ENCODE measurements at places on chromosomes 13 and 19.

- DNase-seq: no peak
These were observed 267.8 kb downstream of the KCNRG start for GRCh38 chr13:50283017-50283416.

DNA sequence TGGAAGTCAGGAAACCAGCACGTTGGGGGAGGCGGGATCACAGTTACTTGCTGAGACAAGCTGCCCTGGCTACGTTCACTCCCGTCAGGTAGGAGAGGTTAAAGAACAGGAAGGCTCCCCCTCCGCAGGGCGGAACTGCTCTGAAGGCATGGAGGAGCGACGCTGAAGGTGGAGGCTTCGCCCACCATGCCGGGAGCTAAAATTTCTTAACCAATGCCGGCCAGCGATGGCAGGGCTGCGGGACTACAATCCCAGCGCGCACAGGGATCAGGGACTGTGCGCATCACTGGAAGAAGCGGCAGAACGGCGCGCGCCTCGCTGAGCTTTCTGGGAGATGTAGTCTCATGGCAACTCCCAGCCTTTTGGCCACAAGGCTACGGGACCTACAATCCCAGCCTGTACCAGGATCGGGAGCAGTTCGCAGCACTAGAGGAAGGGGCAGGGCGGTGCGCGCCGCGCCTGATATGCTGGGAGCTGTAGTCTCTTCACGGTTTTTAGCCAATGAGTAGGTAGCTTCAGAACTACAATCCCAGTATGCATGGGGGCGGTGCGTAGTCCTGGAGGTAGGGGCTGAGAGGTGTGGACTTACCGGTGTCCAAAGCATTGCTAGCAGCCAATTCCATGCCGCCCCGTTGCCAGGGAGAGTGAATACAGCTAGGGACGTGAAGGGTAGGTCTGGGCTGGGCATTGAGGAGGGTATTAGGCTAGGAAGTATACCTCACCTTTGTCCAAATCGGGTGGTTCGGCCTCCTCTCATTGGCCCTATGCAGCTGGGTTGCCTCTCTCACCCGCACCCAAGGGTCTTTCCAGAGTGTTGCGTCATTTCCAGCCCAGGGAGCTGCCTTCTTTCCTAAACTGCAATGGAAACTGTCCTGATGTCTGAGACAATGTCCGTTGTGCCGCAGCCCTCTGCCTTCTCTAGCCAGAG lies 12.8 kb upstream of the ZNF682 start:
- DNase-seq: peak; percentile 81

DNA sequence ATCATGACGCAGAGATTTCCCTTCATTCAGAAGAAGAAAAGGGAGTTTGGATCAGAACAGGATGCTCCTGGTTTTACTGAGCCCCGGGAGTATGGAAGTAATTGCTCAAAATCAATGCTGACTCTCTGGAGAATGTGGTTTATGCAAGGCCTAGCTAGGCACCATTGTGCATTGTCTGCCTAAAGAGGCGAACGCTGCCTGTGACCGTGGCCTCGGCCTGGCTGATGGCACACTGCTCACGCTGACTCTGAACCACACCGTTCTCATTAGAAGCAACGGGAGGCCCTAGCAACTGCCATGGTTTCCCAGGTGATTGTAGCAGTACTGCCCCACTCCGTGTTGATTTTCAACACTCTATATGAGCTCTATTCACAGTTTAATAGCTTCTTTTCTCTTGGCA lies 41.7 kb upstream of the UBL3 start:
- no peak for DNase-seq

DNA sequence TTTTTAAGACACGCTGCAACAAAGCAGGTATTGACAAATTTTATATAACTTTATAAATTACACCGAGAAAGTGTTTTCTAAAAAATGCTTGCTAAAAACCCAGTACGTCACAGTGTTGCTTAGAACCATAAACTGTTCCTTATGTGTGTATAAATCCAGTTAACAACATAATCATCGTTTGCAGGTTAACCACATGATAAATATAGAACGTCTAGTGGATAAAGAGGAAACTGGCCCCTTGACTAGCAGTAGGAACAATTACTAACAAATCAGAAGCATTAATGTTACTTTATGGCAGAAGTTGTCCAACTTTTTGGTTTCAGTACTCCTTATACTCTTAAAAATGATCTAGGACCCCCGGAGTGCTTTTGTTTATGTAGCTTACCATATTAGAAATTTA lies 1.2 kb downstream of the BRCA2 start:
- DNase-seq: no peak

GRCh38 chr19:51422053-51422448 lies 4.6 kb upstream of the SIGLEC10 start:
- DNase-seq: peak; percentile 98

GRCh38 chr13:99431927-99432608 lies 69.2 kb upstream of the TM9SF2 start:
- DNase-seq: no peak

DNA sequence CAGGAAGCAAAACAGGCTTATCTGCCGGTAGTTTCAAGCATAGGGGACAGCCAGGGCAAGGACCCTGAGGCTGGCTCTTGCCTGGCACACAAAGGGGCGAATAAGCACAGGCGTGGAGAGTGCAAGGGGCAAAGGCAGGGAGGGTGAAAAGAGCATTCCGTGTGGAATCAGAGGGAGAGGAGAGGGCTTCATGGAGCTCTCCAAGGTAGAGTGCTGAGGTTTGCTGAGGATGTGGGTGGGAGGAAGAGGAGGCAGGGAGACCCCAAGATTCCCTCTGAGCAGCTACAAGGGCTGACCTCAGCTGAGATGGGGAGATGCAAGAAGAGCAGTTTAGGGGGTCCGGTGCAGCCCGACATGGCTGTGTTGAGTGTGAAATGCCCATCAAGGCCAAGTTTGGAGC lies 36.5 kb upstream of the ZNRF4 start:
- DNase-seq: no peak

DNA sequence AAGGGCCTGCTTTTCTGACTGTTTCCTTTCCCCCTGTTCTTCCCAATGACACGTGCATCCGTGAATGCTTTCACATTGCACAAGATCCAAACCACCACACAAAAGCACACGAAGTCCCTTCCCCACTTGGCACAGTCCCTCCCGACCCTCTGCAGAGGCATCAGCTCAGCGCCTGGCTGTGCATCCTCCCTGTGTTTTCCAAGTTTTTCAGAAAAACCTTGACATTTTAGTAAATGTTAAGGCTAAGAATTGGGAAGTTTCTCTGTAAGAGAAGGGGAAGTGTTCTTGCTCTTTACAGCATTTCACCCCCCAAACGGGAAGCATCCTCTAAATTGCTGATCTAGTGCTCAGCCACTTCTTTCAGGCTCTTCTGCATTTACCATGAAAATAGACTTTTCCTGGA lies 94.5 kb upstream of the TM9SF2 start:
- no peak for DNase-seq

GRCh38 chr19:39082745-39083598 lies 1.2 kb upstream of the ACP7 start:
- DNase-seq: no peak

- DNase-seq: no peak
These were observed 6.0 kb downstream of the SIX5 start for GRCh38 chr19:45762870-45763631.

GRCh38 chr19:35039881-35040825 lies 1.4 kb upstream of the HPN start:
- DNase-seq: no peak

DNA sequence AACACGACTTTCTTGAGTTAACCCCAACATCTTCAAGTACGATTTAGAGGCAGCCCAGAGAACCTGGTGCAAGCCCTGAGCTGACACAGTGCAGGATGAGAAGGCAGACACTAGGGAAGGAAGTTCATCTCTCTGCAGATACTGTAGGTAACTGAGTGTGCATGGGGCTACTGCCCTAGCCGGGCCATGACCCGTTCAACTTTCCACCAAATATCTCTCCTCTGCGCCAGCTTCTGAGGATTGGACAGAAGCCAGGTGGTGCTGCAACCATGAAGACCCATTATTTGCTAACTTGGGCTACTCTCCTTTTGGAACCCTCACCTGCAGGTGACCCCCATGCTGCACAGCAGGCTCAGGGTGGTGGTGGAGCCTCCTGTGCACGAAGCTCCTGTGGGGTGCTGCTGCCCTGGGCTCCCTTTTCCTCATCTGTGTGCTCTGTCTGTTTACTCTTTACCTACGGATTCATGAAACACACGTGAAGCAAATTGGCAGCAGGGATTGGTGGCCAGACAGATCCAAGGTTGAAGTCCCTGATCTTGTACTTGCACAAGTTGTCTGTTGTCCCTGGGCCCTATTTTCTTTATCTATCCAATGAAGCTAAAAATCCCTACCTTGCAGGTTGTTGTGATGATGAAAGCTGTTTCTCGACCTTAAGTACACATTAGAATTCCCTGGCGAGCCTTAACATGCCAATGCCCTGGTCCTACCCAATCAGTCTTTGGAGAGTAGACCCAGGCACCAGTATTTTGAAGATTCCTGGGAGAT lies 227.8 kb downstream of the LACC1 start:
- DNase-seq: no peak

GRCh38 chr13:76993021-76993420 lies 1.1 kb downstream of the CLN5 start:
- no peak for DNase-seq

DNA sequence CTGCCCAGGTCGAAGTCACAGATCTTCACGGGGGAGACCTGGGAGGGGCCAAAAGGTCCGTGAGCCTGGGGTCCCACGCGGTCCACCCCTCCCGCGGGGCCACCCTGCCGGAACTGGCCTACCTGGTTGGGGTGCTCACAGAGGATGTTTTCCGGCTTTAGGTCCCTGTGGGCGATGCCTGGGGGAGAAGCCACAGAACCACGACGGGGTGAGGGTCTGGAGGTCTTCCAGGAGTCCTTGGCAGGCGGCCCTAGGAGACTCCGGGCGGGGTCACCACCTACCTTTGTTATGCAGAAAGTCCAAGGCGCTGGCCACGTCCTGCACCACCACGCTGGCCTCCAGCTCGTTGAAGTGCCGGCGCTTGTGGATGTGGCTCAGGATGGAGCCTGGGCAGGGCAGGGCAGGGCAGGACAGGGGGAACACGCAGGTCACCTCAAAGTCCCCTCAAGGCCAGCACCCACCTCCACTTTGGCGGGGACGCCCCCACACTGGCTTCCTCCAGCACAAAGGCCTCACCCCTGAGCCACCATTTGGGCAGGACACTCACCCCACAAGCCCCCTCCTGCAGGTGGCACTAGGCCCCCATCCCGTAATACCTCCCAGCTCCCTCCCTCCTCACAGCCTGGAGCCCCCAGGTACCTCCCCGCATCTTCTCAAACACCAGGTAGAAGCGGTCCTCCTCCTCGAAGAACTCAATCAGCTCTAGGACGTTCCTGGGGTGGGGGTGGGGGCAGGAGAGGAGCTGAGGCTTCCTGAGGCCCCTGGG lies 8.4 kb downstream of the MKNK2 start:
- no peak for DNase-seq

- no peak for DNase-seq
These were observed 1.2 kb downstream of the MTIF3 start for GRCh38 chr13:27449081-27449603.

- no peak for DNase-seq
These were observed 48.1 kb upstream of the PCDH9 start for GRCh38 chr13:67278235-67278634.

DNA sequence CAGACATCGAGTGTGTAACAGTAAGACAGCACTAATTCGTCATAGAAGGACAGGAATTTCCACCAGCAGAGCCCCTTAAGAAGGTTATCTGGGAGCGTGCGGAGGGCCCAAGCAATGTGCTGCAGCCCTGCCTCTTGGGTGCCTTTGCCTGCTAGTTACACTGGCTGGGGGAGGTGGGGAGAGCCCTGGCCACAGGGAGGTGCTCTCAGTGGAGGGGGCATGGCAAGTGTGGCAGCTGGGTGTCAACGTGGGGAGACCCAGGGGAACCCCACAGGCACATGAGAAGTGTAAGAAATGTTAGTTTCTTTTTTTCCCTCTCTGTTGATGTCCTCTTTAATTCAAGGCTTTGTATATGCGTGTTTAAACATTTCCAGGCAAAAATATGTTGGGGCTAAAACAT lies 50.9 kb upstream of the TMTC4 start:
- no peak for DNase-seq

- DNase-seq: no peak
These were observed 110.5 kb upstream of the SLITRK1 start for GRCh38 chr13:83992566-83993358.

GRCh38 chr19:11405846-11406643 lies 13.1 kb downstream of the RGL3 start:
- no peak for DNase-seq

DNA sequence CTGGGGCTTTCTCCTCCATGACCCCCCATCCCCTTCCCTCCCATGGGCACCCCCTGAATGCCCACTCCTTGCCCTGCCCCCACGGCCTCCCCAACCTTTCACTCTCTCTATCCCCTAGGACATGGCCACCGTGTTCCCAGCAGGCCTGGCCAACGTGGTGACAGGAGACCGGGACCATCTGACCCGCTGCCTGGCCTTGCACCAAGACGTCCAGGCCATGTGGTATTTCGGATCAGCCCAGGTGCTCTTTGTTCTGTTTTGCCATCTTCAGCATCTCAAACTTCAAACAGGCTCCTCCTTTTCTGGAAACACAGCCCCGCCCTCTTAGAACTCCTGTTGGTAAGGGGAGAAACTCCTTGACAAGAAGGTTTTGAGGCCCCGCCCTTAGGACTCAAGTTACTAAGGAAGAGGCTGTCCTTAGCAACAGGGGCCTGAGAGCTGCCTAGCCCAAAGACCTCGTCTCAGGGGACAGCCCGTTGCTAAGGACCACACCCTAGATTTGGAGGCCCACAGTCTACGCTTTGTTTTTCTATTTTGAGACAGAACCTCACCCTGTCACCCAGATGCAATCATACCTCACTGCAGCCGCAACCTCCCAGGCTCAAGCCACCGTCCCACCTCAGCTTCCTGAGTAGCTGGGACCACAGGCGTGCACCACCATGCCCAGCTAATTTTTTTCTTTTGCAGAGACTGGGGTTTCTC lies 5.1 kb upstream of the FLT3LG start:
- DNase-seq: no peak

DNA sequence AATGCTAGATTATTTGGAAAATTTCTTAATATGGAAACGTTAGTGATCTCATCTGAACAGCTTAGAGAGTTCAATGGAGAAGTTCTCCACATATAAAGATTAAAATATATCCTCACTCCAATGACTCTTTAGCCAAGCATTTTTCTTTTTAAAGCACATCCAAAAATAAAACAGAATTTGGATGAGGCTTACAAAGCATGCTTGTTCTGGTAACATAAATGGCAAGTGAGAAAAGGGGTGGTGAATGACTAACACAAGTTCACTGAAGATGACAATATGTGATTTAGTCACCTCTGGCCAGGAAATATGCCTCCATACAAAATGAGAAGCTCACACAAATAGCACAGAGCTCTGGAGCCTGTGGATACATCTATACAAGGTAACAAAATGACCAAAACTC lies 253.0 kb downstream of the PCDH20 start:
- no peak for DNase-seq

DNA sequence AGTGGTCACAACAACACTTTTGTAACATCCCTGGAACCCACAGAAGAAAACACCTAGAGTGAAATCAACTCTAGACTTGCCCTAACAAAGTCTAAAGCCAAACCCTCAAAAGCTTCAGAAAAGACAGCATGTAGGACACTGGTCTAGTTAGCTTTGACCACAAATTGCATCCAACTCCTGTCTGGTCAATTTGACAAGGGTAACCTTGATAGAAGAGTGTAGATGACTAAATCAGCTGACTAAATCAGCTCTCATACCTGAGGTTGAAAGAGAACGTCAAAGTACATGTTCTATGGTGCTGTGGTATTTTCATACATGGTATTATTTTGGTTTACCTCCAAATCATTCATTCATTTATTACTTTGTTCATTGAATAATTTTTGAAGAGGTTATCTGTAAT lies 272.8 kb downstream of the KLF5 start:
- no peak for DNase-seq

- DNase-seq: no peak
These were observed 431.7 kb downstream of the SLITRK1 start for GRCh38 chr13:83450591-83450990.
